Activated naive CD4-positive, alpha-beta T cell treated with anti-CD3 and anti-CD28 coated beads for 36 hours (primary cell): ENCODE measurements at places on chromosomes 12 and 14. TPM values are rescaled to one million over a fixed set of nuclear protein-coding genes. Genes with fewer than 3 reads are reported as not detected.

DNA sequence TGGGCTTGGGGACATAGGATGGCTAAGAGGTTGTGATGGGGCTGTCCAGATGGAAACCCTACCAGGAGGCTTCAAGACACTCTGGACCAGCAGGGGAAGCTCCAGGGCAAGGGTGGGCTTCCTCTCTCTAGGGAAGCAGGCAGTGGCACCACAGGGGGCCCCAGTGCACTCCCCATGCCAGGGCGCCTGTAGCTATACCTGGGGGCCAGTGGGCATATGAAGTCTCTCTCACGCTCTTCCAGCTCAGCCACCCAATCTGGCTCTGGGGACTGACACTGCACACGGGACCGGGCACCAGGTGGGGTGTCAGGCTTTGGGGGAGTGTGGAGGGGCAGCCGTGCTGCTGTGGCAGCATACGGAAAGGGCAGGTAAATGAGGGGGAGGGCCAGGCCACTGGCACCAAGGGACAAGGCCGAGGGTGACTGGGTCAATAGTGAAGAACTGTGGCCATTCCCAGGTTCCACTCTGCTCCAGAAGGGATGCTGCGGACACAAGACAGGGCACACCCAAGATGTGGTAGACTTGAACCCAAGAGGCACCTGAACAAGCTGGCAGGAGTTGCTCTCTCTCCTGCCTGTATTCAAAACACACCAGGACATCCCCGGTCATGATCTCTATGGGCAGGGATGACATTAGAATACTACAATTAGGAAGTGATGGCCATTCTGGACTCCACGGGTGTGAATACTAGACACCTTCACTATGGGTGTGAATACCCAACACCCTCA lies 27.5 kb downstream of the RFLNA start:
- DNase-seq: no peak

DNA sequence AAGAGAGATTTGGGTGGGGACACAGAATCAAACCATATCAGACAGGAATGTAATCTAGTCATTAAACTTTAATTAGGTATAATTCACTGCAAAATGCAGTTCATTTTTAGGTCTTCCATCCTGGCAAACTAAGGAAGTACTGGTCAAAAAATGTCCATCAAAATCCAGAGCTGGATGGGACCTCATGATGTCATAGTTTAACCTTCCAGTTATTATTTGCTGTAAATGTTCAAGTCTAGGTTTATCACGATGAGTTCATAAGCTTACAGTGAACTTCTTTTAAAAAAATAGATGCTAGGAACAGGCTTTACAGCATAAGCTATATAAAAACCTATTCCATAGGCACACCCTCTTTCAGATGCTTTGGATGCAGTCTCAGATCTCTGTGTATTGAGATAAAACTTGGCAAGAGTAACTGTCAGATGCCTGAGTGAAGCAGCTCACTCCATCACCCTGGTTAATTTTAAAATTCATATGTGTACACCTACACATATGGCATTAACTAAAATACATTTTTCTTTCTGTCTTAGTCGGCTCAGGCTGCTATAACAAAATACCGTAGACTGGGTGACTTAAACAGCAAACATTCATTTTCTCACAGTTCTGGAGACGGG lies 7.9 kb downstream of the SSPN start:
- DNase-seq: no peak

GRCh38 chr12:27996761-27997160 lies 24.2 kb upstream of the PTHLH start:
- DNase-seq: no peak

- DNase-seq: no peak
Measured at GRCh38 chr12:18422871-18423270, 161.6 kb downstream of the PIK3C2G start.

DNA sequence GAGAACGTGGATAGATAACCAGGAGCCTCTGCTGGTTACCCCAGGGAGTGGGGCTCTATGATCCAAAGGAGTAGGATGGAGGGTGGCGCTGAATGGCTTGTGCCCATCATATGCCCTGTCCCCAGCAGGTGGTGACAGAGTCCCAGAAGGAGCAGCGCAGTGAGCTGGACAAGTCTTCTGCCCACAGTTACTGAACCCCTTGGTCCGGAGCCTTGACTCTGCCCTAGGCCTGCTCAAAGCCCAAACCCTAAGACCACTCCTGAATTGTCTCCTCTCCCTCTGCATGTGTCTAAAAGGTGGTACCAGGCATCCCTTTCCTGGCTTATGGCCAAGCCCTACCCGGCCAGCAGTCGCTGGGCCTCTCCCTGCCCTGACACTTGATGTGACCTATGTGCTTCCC lies 3.2 kb downstream of the PRPH start:
- peak; percentile 55 for DNase-seq

- peak; percentile 77 for DNase-seq
Measured at GRCh38 chr14:65356327-65356836, 56.1 kb upstream of the FUT8 start.

DNA sequence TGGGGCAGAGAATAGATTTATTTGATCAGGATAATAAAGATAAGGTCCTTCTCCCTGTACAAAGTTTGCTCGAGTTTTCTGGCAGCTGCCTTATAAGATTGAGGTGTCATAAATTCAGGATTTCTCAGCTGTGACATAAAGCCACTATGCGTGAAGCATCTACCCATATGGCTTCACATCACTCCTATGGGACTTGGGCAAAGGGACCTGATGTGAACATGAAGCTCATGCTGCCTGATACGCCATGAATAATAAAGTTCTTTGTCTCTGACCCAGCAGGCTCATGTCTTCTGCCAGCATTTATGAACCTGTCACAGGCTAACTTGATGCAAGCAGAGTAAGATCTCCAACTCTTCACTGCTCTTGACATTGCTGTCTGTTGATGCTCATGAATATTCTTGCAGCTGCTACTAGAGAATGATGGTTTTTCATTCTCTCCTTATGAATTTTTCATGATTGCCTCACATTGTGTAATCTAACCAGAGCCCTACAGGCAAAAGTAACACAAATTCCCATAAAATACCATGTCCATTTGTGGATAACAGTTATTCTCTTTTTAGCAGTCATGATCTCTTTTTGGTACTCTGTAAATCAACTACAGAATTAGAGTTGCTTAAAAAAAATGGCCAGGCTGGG lies 49.0 kb upstream of the CPNE8 start:
- DNase-seq: no peak

DNA sequence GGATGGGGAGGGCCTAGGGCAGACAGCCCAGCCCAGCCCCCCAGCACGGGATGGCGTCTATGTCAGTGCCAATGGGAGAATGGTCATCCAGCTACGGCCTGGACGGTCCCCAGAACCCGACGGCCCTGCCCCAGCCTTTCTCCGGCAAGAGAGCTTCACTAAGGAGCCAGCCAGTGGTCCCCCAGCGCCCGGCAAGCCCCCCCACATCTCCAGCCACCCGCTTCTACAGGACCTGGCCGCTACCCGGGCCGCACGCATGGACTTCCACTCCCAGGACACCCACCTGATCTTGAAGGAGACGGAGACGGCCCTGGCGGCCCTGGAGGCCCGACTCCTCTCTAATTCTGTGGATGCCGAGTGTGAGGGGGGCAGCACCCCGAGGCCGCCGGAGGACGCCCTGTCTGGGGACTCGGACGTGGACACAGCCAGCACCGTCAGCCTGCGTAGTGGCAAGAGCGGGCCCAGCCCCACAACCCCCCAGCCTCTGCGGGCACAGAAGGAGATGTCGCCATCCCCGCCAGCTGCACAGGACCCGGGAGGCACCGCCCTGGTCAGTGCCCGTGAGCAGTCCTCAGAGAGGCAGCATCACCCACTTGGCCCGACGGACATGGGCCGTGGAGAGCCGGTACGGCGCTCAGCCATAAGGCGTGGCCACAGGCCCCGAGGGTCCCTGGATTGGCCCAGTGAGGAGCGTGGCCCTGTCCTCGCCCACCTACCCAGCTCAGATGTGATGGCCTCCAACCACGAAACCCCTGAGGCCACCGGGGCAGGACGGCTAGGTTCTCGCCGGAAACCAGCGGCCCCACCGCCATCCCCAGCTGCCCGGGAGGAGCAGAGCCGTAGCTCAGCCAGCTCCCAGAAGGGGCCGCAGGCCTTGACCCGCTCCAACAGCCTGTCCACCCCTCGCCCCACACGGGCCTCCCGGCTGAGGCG lies 21.9 kb downstream of the CEP170B start:
- no peak for DNase-seq

Gene SOX5
- 0.41 TPM for total RNA-seq

Gene SP7
- total RNA-seq: not detected

Gene RHOF
- total RNA-seq: 64.4 TPM
